ENCODE measurements at places on chromosomes 4 and X.
A peak's percentile ranks its signal among the peaks of the same experiment; 100 is the strongest.

DNA sequence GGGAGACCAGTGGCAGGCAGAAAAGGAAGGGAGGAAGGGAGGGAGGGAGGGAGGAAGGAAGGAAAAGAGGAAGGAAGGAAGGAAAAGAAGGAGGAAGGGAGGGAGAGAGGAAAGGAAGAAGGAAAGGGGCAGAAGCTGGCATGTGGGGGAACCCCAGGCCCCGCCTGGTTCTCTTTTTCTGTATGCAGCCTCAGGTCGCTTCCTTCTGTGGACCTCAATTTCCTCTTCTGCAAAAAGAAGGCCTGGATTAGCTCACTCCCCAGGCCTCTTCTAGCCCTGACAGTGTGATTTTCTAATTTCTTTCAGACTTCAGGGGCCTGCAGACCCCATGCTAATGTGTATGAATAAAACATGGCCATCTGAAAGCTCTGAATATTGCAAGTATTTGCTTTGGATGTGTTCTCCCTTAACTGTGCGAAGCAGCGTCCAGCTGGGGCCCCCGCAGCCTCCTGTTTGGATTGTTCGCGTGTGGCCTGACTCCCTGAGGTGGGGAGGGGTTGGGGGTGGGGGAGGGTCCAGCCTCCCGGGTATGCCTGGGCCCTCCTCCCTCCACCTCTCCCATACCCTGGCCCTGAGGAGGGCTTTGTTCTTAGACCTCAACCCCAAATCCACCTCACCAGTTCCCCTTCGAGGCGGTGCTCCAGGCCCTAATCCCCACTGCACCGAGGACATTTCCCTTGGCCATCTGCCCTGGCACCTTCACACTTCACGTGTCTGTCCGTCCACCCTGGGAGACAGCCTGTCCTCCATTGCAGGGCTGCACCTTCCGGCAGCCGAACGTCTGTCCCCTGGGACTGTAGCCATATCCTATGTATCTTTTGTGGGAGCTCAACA is 199.9 kb upstream of the ATP6AP2 start:
- DNase-seq: no peak

GRCh38 chr4:40363382-40363920 is 28.3 kb downstream of the CHRNA9 start:
- DNase-seq: peak; percentile 20

GRCh38 chr4:112277220-112277619 is 8.5 kb downstream of the TIFA start:
- no peak for DNase-seq

DNA sequence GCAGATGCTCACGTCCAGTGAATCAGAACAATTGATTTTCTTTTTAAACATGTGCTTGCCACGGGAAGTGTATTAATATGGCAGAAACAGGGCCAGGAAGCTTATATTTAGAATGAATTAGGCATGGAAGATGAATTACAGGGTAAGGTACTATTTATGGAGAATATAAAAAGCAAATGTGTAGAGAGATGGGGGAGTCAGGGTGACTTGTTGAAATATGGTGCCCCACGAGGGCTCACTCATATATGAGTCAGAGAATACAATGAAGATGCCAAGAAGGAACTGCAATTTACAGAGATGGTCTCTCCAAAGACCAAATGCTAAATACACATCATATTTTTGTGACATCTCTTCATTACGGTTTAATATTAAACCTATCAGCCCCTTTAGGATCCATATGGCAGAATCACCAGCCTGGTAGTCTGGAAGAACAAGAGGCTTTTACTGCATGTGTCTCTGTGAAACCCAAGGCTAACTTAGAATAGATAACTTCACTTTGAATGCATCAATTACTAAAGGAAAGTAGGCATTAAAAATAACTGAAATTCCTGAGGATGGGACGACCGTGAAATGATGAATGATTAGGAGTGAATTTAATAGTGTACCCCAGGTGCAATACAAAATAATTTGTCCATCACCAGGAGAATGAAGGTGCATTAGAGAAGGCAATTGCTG is 385.3 kb downstream of the ARHGAP24 start:
- no peak for DNase-seq

DNA sequence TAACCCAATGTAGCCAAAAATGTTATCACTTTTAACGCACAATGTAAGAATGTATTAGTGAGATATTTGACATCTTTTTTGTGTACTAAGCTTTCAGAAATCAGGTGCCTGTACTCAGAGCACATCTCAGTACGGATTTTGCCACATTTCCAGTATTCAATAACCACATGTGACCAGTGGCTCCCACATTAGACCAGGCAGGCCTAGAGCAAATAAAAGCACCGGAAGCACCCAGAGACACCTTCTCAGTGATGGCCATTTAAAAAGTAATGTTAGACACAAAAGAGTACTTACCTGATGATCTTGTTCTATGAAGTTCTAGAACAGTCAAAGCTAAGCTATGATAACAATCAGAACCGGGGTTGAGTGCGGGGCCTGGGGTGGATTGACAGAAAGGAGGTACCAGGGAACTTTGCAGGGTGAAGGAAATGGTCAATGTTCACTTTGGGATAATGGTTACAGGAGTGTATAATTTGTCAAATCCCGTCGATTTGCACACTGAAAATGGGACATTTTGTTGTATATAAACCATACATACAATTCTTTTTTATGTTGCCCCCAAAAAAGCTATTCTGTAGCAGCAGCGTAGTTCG is 1.2 kb downstream of the CTPS2 start:
- DNase-seq: no peak

DNA sequence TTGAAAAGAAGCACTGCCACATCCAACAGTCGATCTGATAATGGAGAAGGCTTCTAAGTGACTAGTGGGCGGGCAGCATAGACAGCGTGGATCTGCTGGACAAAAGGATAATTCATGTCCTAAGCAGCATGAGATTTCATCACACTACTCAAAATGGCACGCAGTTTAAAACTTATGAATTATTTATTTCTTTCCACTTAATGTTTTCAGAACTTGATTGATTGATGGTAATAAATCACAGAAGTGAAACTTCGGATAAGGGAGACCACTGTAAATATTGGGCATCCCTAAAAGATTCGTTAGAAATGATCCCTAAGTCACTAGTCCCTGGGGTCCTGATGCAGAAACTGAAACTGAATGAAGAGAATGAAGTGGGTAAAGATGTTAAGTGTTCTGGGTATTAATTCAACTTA is 93.0 kb upstream of the ANK2 start:
- DNase-seq: no peak

- no peak for DNase-seq
These were observed 3.7 kb upstream of the HDAC8 start for GRCh38 chrX:72576141-72576894.

- no peak for DNase-seq
These were observed 2.9 kb downstream of the ANOS1 start for GRCh38 chrX:8728932-8729535.

- DNase-seq: no peak
These were observed 22.7 kb downstream of the PNPLA4 start for GRCh38 chrX:7904562-7904961.

DNA sequence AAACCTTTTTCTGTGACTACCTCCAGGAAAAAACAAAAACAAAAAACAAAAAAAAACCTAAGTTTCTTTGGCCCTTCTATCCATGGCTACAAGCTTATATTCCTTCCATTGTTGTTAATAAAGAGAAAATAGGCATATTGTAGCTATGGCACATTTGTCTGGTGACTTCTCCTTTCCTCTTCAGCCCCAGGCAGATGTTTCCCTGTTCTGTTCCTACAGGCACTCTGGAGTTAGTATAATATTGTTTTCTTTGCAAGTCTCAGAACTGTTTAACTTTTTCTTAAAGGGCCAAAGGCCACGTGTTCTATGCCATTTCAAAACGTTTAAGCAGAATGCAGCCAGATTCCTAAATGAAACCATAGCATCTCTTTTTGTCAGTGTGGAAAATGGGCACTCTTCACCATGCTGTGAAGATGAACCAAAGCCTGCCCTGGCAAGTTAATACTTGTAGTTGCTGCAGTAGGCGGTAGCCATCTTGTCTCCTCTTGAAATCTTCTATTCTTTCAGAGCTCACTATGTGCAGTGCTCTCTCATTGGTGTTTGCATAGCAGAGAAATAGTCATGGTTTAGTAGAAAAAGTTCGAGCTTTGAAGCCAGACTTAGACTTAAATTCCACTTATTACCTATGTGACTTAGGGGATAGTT is 44.8 kb upstream of the MTMR1 start:
- no peak for DNase-seq

- DNase-seq: no peak
These were observed 230.3 kb upstream of the NEIL3 start for GRCh38 chr4:177079327-177079726.

DNA sequence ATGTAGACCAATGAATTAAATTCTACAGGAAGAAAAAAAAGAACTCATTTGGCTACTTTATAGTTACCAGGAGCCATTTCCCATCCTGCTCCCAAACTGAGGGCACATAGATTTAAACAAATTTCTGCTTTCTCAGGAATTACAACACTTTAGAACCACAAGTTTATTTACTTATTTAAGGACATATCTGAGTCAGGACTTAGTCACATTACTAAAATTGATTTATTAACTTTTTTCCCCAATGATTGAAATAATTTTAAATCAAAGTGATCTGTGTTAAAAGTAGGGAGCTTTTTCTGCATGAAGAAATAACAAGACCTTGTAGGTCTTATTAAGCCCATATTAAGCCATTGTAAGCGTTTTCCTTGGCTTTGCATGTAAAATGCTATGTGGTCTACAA is 291.0 kb upstream of the HAND2 start:
- DNase-seq: no peak

DNA sequence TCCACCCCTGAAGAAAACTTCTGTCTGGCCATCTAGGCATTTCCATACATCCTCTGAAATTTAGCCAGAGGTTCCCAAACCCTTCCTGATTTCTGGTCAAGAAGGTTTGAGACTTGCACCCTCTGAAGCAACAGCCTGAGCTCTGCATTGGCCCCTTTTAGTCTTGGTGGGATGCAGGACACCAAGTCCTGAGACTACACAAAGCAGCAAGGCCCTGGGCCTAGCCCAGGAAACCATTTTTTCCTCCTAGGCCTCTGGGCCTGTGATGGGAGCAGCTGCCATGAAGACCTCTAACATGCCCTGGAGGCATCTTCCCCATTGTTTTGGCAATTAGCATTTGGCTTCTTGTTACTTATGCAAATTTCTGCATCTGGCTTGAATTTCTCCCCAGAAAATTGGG is 196.6 kb downstream of the IL1RAPL2 start:
- no peak for DNase-seq

GRCh38 chr4:41448934-41449333 is 89.0 kb upstream of the LIMCH1 start:
- DNase-seq: no peak

- no peak for DNase-seq
These were observed 139.1 kb upstream of the ZIC3 start for GRCh38 chrX:137426695-137427425.

GRCh38 chr4:140834839-140835495 is 78.8 kb upstream of the TBC1D9 start:
- no peak for DNase-seq

- DNase-seq: no peak
These were observed 101.9 kb downstream of the AMMECR1 start for GRCh38 chrX:110216027-110216426.

GRCh38 chr4:165440415-165441158 is 61.8 kb downstream of the CPE start:
- peak; percentile 10 for DNase-seq

DNA sequence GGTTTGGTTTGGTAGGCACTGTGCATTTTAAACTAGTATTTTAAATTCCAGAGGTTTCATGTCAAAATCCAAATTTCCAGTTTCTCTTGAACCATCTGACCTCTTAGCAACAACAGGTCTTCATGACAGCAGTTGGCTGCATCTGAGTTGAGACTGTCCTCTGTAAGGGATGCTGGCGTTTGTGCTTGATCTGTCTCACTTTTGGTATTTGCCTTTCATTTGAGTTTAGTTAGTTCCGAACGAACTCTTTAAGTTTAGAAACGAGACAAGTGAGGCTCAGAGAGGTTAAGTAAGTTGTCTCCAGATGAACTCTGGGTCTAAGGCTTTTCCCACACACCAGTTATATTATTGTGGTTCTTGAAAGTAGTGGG is 29.1 kb downstream of the SPARCL1 start:
- no peak for DNase-seq

GRCh38 chr4:52946855-52947254 is 84.7 kb downstream of the RASL11B start:
- DNase-seq: no peak

All from Calu3 (cell line).